ENCODE measurements at places on chromosomes 5 and 9.

- no peak for DNase-seq
These were observed 21.0 kb upstream of the ALDH1B1 start for GRCh38 chr9:38371495-38371894.

- DNase-seq, result no peak
These were observed 79.5 kb upstream of the NFIL3 start for GRCh38 chr9:91502913-91503672.

DNA sequence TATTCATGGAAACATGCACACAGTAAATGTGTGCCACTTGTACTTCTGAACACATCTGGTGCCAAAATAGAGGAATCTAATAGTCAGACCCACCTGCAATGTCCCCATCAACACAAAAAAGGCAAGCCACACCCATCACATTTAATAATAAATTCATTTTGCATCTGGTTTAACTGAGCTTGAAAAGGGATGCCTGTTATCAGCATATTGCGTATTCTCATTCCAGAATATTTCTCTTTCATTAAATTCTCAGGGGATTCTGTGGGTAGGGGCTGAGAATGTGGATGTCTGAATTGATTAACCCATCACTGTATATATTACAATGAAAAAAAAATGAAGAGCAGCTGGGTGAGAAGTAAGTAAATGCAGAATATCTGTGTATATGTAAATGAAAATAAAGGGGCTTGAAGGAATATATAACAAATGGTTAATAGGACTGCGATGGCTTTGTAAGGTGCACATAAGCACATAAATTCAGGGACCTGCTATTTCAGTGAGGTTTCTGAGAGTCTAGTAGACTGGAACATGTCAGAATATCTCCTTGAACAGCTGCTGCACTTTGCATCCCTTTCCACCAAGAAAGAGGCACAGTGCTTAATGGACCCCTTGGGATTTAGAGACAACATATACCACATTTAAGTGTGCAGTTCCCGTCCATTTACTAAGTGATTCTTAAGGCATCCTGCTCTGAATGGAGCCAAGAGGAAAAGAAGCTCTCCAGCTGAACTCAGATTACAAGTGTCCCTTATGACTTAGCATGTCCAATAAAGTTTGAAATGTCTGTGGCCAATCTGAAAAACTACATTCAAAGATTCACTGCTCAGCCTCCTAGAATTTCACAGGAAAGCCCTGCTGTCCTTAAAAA, 104.1 kb upstream of the NIPBL start:
- DNase-seq, result no peak

GRCh38 chr5:108637134-108637533, 110.6 kb upstream of the FER start:
- DNase-seq, result no peak

DNA sequence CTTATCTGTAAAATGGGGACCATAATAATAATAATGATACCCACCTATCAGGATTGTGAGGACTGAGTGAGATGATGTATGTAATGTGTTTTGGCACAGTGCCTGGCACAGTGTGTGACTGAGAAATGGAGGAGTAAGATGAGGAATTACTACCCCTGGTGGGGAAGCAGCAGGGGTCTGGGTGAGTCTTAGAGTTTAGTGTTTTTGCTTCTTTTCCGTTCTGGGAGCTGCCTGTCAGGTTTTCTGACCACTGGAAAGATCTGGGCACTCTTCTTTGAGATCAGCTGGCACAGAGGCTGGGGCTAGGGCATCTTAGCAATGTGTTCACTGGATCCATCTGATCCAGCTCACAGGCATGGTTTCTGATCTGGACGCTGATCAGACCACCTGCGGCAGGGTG, 8.5 kb downstream of the LCP2 start:
- no peak for DNase-seq

- DNase-seq, result no peak
These were observed 116.4 kb upstream of the COL5A1 start for GRCh38 chr9:134525070-134525815.

DNA sequence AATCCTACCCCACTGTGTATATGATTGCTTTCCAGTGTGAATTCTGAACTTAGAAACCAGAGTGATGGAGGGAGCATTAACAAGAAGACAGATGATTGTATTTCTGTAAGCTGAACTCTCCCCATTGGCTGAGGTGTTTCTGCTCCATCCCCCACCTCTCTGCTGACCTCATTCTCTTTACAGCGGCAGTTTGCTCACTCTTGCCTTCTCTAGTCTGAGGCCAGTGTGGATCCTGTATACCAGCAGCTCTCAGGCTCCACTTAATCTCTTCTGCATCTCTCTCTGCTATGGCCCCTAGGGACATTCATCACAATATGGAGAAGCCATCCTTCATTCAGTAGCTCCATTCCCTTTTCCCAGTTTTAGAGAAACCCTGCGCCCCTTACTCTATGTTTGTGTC, 358.8 kb downstream of the MAN2A1 start:
- no peak for DNase-seq

- DNase-seq, result no peak
These were observed 298.0 kb downstream of the SPOCK1 start for GRCh38 chr5:137200906-137201700.

- peak; percentile 49 for DNase-seq
These were observed 367.5 kb downstream of the DEPDC1B start for GRCh38 chr5:60332244-60333004.
